GM12891 (cell line): ENCODE measurements at places on chromosomes 5 and 9.

- DNase-seq = no peak
Measured at GRCh38 chr5:176611435-176611834, 1.5 kb upstream of the GPRIN1 start.

- DNase-seq = no peak
Measured at GRCh38 chr5:83396662-83397061, 74.9 kb upstream of the VCAN start.

- DNase-seq = no peak
Measured at GRCh38 chr5:99061711-99062110, 132.9 kb upstream of the CHD1 start.

GRCh38 chr9:27534131-27534530, 4.5 kb upstream of the MOB3B start:
- DNase-seq = no peak

DNA sequence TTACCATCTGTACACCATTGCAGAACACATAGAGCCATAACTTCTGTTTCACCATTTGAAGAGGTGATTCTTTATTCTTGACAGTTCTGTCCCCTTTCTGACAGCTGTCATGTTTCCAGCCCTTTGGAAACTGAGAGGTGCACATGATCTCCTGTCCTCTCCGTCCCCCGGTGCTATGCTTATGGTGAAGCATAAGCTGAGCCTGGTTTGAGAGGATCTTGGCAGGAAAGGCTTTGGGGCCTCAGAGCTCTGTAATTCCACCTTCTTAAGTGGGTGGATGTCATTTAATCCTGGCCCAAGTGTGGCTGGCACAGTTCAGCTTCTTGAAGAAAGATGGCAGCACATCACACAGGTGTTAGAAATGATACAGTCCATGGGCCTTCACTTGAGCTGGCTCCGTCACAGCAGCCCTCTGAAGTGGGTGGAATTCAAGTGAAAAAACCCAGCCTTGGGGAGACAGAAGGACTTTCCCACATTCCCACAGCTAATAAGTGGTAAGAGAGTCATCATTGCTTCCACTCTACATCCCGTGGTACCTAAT, 30.7 kb upstream of the GRPEL2 start:
- DNase-seq = no peak

- no peak for DNase-seq
Measured at GRCh38 chr9:101514071-101514470, 19.6 kb upstream of the RNF20 start.

DNA sequence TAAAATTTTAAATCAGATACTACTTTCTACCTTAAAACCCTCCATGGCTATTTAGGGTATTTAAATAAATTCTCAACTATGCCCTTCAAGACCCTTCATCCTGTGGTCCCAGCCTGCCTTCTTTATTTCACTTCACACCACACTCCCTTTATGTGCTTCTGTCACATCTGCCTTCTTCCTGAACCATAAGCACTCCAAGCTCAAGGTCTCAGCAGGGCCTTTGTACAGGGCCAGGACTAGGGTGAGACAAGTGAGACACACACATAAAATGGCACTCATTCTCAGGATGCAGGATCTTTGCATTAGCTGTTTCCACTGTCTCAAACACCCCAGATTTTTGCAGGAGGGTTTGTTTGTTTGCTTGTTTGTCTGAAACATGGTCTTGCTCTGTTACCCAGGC, 7.6 kb downstream of the ITK start:
- no peak for DNase-seq

DNA sequence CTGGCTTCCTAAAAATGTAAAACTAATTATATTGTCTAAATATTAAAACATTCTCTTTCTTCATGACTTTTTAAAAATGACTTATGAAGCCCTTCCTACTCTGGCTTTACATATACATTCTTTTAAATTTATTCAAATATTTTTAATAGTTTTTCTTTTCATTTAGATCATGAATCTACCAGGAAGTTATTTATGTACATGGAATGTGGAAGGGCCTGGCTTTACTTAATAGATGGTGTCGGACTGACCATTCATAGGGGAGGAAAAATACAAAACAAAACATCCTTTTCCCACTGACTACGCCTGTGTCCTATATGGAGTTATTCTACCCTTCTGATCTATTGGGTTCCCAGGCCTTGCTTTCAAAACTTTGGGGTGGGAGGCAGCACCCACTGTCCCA, 129.8 kb downstream of the MACROH2A1 start:
- DNase-seq = no peak

- no peak for DNase-seq
Measured at GRCh38 chr9:128416014-128416413, 4.6 kb upstream of the CERCAM start.

- DNase-seq = no peak
Measured at GRCh38 chr5:65021527-65022226, 252.9 kb downstream of the CWC27 start.

GRCh38 chr5:149172261-149172660, 31.0 kb downstream of the ABLIM3 start:
- DNase-seq = no peak

DNA sequence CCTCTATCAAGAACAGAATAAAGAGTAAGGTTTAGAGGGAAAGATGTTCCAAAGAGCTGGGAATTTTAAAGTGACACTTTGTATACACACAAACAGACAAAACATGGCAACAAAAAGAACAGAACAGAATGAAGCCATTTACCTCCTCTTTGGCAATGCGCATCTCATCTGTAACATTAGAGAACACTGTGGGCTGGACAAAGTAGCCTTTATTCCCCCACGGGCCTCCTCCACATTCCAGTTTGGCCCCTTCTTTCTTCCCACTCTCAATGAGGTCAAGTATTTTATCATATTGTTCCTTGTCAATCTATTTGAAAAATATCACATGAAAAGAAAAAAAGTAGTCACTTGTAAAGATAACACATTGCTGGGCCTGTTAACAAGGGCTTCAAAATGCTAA, 41.0 kb downstream of the ALDH1A1 start:
- DNase-seq = no peak

- DNase-seq = no peak
Measured at GRCh38 chr5:158464383-158464782, 605.4 kb upstream of the CLINT1 start.

DNA sequence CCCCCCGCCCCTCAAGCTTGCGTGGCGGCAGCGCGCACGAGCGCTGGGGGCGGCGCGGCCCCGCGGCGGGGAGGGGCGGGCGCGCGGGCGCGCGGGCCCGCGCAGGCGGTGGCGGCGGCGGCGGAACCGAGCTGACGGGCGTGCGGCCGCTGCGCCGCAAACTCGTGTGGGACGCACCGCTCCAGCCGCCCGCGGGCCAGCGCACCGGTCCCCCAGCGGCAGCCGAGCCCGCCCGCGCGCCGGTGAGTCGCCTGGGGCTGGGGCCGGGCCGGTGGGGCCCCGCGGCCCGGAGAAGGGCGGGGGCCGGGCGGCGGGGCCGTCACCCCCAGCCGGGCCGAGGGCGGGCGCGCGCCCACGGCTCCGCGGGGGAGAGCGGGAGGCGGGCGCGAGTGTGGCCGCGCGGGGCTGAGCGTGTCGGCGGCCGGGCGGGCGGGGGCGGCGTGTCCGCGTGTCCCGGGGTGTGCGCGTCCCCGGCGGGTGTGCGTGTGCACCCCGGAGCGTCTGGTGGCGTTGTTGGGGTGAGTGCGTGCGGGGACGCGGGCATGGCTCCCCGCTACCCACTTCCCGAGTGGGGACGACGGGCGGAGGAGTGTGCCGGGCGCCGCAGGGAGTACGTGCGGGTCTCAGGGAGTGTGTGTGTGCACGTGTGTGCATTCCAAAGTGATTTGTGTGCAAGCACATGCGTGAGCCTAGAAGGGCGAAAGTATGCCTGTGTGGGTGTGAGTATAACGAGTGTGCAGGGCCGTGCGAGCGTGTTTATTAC, at the start of gene NEK6:
Gene NEK6, plus strand, starts transcription at position 106 of the 763 bp plus-strand sequence. CDS start 44,016 bp downstream, outside the sequence.
- peak; percentile 52 for DNase-seq

DNA sequence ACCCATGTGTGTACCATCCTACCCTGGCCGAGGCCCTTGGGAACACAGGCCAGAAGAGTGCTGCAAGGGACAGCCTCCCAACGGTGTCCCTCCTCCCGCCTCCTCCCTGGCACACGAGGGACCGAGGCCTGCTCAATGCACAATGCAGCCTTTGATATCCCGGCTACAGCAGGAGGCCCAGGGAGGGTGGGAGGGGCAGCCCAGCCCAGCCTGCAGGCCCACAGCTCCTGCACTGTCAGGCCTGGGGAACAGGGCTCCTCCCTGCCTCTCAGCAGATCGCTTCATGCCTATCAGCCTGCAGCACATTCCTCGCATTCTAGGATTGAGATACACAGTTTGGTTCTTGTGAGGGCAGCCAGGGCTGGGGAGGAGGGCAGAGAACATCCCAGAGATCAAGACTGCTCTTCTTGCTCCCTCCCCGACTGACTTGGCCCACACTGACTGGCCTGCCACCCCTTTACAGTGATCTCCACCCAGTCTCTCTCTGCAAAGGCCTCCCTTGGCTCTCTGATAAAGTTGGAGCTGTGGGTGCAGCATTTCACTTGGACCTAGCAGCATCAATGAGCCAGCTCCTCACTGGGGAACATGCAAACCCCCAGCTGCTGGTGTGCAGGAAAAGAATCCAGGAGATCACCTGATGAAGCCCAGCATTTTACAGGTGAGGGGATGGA, at the start of gene SH3TC2:
Gene SH3TC2, minus strand, starts transcription at position 46 of the 671 bp plus-strand sequence. Its CDS starts 40 bp downstream, at position 6.
- no peak for DNase-seq

DNA sequence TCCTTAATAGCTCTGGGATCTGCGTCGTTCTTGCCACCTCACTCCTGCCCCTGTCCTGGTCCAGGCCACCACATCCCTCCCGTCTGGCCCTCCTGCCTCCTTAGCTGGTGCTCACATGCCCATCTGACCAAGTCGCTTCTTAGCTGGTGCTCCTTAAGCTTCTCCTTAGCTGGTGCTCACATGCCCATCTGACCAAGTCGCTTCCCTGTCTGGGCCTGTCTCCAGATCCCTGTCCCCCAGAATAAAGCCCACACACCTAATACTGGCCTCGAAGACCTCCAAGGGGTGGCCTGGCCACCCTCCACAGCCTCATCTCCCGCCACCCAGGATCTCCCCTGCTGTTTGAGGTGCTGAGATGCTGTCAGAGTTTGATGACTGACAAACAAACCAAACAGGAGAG, 31.4 kb upstream of the TTLL11 start:
- DNase-seq = no peak

DNA sequence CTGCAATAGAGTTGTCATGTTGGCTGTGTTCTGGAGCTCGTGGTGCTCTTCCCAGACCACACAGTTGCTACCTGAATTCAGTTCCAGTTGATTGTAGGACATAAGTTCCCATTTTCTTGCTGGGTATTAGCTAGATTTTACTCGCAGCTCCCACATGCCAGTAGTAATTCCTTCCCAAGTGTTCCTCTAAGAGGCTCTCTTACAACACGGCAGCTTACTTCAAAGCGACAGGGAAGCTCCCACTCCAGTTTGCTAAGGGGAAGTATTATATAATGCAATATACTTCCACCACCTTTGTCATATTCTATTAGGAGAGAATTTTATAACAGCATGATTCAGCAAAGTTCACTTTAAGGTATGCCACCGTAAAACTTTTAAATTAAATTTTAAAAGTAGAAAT, 623.0 kb downstream of the SLCO4C1 start:
- DNase-seq = no peak

DNA sequence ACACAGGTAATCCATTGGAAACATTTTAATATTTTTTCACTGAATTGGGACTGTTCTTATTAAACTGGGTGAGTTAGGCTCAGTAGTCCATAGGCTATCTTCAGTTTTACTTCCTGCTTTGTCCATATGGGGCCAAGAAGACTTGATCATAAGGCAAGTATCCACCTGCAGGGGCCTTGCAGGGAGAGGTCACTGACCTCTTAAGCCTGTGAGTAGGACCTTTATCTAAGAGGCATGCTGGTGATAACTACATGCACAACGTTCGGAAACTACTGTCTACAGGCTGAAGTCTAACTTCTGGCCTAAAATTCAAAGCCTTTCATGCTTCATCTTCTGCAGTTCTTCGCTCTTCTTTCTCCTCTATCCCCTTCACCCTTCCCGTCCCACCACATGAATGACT, 60.1 kb upstream of the GRHPR start:
- no peak for DNase-seq

- DNase-seq = no peak
Measured at GRCh38 chr9:34403554-34404380, 27.1 kb upstream of the MYORG start.

- DNase-seq = no peak
Measured at GRCh38 chr5:116605310-116606070, 30.9 kb upstream of the SEMA6A start.

- no peak for DNase-seq
Measured at GRCh38 chr9:72753266-72753893, 199.5 kb downstream of the ALDH1A1 start.

DNA sequence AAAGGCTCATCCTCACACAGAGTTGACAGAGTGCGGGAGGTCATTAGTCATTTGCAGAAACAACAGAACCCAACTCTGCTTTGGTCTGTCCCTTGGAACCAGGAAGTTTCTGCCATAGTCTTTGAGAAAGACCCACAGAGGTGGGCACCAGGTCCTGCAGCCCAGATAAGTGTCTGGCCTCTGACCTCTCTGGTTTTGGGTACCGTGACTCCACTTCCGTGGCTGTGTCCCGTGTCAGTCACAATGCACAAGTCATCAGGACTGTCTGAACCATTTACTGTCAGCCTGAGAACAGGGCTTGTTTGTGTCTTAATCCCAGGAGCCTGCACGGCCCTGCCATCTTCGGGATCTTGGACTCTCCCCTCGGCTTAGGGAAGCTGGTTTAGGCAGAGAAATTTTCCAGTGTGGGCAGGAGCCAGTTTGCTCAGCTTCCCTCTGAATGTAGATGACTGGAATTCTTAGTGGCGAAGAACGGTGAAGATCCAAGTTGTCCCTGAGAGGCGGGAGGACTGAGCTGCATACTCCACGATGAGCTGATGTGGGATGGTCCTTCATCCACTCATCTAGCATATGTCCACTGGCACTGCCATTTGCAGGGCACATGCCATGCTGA, 11.9 kb downstream of the GSN start:
- no peak for DNase-seq

- no peak for DNase-seq
Measured at GRCh38 chr5:58262226-58262625, 197.7 kb downstream of the PLK2 start.

DNA sequence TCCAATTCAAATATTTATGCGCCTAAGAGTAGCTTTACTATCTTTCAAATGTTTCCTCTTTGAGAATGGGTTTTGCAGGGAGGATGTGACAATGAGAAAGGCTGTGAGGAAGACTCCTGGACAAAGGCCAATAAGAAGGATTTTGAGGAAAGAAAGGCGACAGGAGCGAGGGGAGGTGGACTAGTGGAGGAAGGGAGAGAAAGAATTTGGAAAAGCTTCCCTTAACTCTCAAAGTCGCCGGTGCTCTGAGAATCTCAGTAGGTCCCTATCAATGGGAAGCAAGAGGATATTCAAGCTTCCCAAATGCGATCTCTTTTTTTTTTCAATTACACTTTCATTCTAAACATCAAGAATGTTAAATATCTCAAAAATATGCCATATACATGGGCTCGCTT, 2.8 kb upstream of the CDC20B start:
- DNase-seq = no peak
